ENCODE measurements at places on chromosomes 12 and 14. TPM values are rescaled to one million over a fixed set of nuclear protein-coding genes. Genes with fewer than 3 reads are reported as not detected.
A peak's percentile ranks its signal among the peaks of the same experiment; 100 is the strongest.

Gene RASSF9
- total RNA-seq, result 5.0 TPM

DNA sequence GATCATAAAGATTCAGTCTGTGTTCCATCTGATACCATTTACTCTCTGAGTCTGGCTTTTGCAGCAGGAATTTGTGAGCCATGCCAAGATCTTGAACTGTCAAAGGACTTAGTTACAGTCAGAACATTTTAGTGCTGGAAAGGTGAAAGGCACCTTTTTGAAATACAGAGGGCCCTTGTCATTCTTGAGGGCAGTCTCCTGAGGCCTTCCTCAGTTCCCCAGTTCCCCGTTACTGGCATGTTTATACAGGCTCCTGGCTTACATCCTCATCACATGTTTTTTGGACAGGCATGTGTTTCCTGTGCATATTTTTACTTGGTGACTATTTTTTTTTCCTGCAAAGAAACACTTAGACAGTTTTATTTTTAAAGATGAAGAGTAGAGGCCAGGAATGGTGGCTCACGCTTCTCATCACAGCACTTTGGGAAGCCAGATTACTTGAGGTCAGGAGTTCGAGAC lies 21.0 kb downstream of the CFAP54 start:
- DNase-seq, result no peak
- H3K27me3 ChIP-seq, result no peaks in the 10 kb centered on the region
- H3K27ac ChIP-seq, result no peak overlapping the region
- no peak overlapping the region for H3K4me3 ChIP-seq
- H3K4me1 ChIP-seq, result no peaks in the 10 kb centered on the region

GRCh38 chr12:54956818-54957641 lies 27.5 kb downstream of the TESPA1 start:
- peaks cover 3% of the 10 kb centered on the region for H3K4me1 ChIP-seq
- no peak overlapping the region for H3K4me3 ChIP-seq
- H3K36me3 ChIP-seq, result no peaks in the 10 kb centered on the region
- peaks cover 34% of the 10 kb centered on the region for H3K27me3 ChIP-seq
- H3K27ac ChIP-seq, result no peak overlapping the region

DNA sequence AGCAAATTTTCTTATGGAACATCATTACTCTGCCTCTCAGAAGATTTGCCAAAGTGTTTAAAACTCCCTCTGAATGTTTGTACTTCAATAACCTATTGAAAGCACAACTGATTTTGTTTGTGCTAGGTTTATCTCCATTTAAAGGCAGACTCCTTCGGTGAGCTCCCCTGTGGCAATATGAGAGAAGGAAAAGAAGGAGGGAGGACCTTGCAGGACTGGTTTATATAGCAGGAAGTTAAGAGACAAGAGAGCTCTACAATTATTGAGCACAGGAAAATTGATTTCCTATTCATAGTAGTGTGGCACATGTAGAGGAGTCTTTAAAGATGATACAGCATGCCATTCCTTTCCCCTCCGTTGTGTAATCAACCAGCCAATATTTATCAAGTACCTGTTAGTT lies 75.5 kb downstream of the PDE3A start:
- no peaks in the 10 kb centered on the region for H3K36me3 ChIP-seq
- no peak overlapping the region for H3K4me3 ChIP-seq
- no peaks in the 10 kb centered on the region for H3K27me3 ChIP-seq
- peaks cover 19% of the 10 kb centered on the region for H3K4me1 ChIP-seq

Gene MANSC1
- total RNA-seq, result 16.6 TPM

GRCh38 chr12:12613344-12613743 lies 1.7 kb downstream of the CREBL2 start:
- peak overlapping the region; percentile 49 for H3K4me3 ChIP-seq
- peaks cover 4% of the 10 kb centered on the region for H3K36me3 ChIP-seq
- peaks cover 24% of the 10 kb centered on the region for H3K4me1 ChIP-seq
- peak overlapping the region; percentile 67 for H3K27ac ChIP-seq
- no peak for DNase-seq
- no peaks in the 10 kb centered on the region for H3K27me3 ChIP-seq

Gene LRRC9
- total RNA-seq, result 0.34 TPM

GRCh38 chr14:85953265-85953664 lies 423.3 kb downstream of the FLRT2 start:
- H3K4me3 ChIP-seq, result no peak overlapping the region
- H3K36me3 ChIP-seq, result no peaks in the 10 kb centered on the region
- DNase-seq, result no peak
- H3K27ac ChIP-seq, result no peak overlapping the region
- no peaks in the 10 kb centered on the region for H3K27me3 ChIP-seq
- H3K4me1 ChIP-seq, result no peaks in the 10 kb centered on the region

- no peaks in the 10 kb centered on the region for H3K36me3 ChIP-seq
- peaks cover 11% of the 10 kb centered on the region for H3K27me3 ChIP-seq
- no peak for DNase-seq
Measured at GRCh38 chr14:104865081-104865630, at the start of gene CEP170B. CEP170B (plus strand) TSS chr14:104865268; CDS start chr14:104868451, 3,183 bp downstream.

GRCh38 chr14:106530423-106531107 lies 1004.2 kb downstream of the TMEM121 start:
- H3K36me3 ChIP-seq, result peaks cover 2% of the 10 kb centered on the region
- H3K4me3 ChIP-seq, result no peak overlapping the region
- H3K4me1 ChIP-seq, result no peaks in the 10 kb centered on the region
- no peaks in the 10 kb centered on the region for H3K27me3 ChIP-seq

Gene CAPZA3
- total RNA-seq, result not detected

DNA sequence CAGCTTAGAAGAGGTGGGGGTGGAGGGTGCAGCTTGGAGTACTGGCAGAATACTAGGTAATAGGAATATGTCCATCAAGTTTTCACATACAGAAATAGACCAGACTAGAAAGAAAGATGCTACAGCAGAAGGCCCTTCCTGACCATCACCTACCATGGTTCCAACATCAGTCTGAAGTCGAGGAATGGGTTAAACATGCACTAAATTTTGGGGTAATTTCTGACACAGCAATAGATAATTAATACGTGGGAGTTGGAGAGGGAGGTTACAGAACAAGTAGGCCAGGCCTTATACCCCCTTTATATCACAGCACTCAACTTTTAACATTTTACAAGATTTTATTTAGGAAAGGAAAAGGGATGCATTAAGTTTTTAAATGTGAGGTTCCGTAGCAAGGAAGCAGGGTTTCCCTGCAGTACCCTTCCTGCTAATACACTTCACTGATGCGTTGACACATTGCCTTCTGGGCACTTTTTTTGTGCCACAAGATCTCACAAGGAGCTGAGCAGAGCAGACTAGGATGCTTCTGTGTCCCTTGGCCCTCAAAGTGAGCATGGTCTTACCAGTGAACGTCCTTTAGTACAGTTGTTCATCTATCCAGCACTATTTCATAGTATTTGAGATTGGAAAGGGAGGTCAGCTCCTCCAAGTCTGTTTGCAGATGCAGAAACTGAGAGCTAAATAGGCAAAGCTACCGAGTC lies 50.8 kb downstream of the EID3 start:
- no peaks in the 10 kb centered on the region for H3K4me1 ChIP-seq
- peaks cover 12% of the 10 kb centered on the region for H3K36me3 ChIP-seq
- H3K27ac ChIP-seq, result no peak overlapping the region
- DNase-seq, result no peak
- no peaks in the 10 kb centered on the region for H3K27me3 ChIP-seq
- H3K4me3 ChIP-seq, result no peak overlapping the region

Gene STRN3
- total RNA-seq, result 60.6 TPM

GRCh38 chr12:1204581-1205121 lies 213.6 kb downstream of the ERC1 start:
- no peaks in the 10 kb centered on the region for H3K27me3 ChIP-seq
- no peak overlapping the region for H3K4me3 ChIP-seq
- no peaks in the 10 kb centered on the region for H3K36me3 ChIP-seq

DNA sequence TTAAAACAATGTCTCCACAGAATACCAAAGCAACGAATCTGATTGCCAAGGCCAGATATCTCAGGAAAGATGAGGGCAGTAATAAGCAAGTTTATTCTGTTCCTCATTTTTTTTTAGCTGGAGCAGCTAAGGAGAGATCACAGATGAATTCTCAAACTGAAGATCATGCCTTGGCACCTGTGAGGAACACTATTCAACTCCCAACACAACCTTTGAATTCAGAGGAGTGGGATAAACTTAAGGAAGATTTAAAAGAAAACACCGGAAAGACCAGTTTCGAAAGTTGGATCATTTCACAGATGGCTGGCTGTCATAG lies 994 bp downstream of the PRORP start:
- peak overlapping the region; percentile 100 for H3K27ac ChIP-seq
- H3K4me3 ChIP-seq, result peak overlapping the region; percentile 97
- H3K36me3 ChIP-seq, result peaks cover 18% of the 10 kb centered on the region
- DNase-seq, result no peak

GRCh38 chr12:111215881-111216280 lies 153.0 kb downstream of the PHETA1 start:
- peaks cover 13% of the 10 kb centered on the region for H3K36me3 ChIP-seq
- H3K27me3 ChIP-seq, result peaks cover 28% of the 10 kb centered on the region
- DNase-seq, result no peak
- no peak overlapping the region for H3K4me3 ChIP-seq
- H3K27ac ChIP-seq, result no peak overlapping the region

DNA sequence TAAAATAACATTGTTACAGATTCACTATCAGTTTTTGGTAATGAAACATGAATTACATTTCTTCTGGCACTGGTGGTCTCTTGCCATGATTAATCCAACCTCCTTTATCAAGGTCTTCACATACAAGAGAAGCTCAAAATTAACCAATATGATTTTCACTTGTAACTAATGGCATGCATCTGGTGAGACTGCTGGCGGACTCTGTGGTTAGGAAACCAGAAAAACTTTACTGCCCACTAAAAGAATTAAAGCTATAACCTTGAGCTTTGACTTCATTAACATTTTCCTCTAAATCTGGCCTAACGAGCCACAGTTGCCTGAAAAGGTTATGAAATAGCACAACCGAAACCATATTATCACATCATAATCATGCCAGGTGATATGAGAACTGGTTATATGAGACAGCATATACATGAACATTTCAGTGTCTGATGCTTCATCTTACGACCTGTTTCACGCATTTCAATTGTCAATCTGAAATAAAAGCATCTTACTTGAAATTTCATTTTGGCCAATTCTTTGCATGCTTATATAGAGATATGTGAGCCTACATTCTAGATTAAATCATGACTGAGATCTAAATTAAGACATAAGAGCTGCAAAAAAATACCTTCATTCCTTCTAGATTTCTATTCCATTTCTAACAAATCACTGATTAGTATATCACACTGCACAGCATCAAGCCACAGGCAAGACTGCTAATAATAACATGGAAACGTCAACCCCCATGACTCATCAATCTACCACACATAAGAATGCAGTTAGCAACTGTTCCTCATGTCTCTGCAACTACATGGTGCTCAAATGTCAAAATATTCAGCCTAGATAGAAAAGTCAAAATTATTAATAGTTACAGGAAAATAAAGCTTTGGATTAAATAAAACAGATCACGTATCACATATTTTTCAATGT lies 89.3 kb downstream of the OSBPL8 start:
- H3K4me1 ChIP-seq, result no peaks in the 10 kb centered on the region
- H3K4me3 ChIP-seq, result no peak overlapping the region
- DNase-seq, result no peak
- H3K27ac ChIP-seq, result no peak overlapping the region
- no peaks in the 10 kb centered on the region for H3K27me3 ChIP-seq

Gene A2M
- total RNA-seq, result 4.3 TPM

- peaks cover 34% of the 10 kb centered on the region for H3K36me3 ChIP-seq
- no peaks in the 10 kb centered on the region for H3K4me1 ChIP-seq
- H3K27me3 ChIP-seq, result no peaks in the 10 kb centered on the region
- no peak for DNase-seq
- H3K4me3 ChIP-seq, result no peak overlapping the region
Measured at GRCh38 chr12:89439941-89440340, 84.7 kb downstream of the GALNT4 start.

Data from mesothelial cell of epicardium (in vitro differentiated cells).